ENCODE measurements at places on chromosomes 2 and 18. TPM values are rescaled to one million over a fixed set of nuclear protein-coding genes. Genes with fewer than 3 reads are reported as not detected.

The ARHGAP15 gene
- total RNA-seq: not detected

The C2orf80 gene
- total RNA-seq: not detected

The INHA gene
- total RNA-seq: not detected

The DCDC2C gene
- total RNA-seq: not detected

The ANKRD53 gene
- total RNA-seq: 0.32 TPM

The BCL11A gene
- total RNA-seq: under 0.01 TPM

The LIPG gene
- 88.9 TPM for total RNA-seq

The NEU2 gene
- not detected for total RNA-seq

The KIF5C gene
- under 0.01 TPM for total RNA-seq

The GPR55 gene
- total RNA-seq: not detected

The DLX2 gene
- not detected for total RNA-seq

All from epithelial cell of umbilical artery (primary cell).